ENCODE measurements at places on chromosomes 11 and 22. TPM values are rescaled to one million over a fixed set of nuclear protein-coding genes. Genes with fewer than 3 reads are reported as not detected.
A peak's percentile ranks its signal among the peaks of the same experiment; 100 is the strongest.

Gene HTR3A
- 4.5 TPM for total RNA-seq

Gene MPPED1
- total RNA-seq, result not detected

Gene TMEM132A
- total RNA-seq, result 17.4 TPM

GRCh38 chr11:110301032-110301431 is 4.6 kb upstream of the RDX start:
- no peak overlapping the region for H3K4me3 ChIP-seq
- H3K27ac ChIP-seq, result no peak overlapping the region
- no peak for DNase-seq
- H3K36me3 ChIP-seq, result no peaks in the 10 kb centered on the region
- H3K27me3 ChIP-seq, result no peaks in the 10 kb centered on the region
- peaks cover 5% of the 10 kb centered on the region for H3K4me1 ChIP-seq

- no peak for DNase-seq
- no peaks in the 10 kb centered on the region for H3K27me3 ChIP-seq
- H3K27ac ChIP-seq, result no peak overlapping the region
- no peak overlapping the region for H3K4me3 ChIP-seq
- no peaks in the 10 kb centered on the region for H3K36me3 ChIP-seq
These were observed 32.9 kb upstream of the DDI1 start for GRCh38 chr11:104003491-104003890.

Gene MMP12
- not detected for total RNA-seq

GRCh38 chr11:117097389-117098268 is 599 bp downstream of the SIK3 start:
- H3K4me1 ChIP-seq, result no peaks in the 10 kb centered on the region
- no peaks in the 10 kb centered on the region for H3K27me3 ChIP-seq
- peak overlapping the region; percentile 97 for H3K27ac ChIP-seq
- peak; percentile 77 for DNase-seq

DNA sequence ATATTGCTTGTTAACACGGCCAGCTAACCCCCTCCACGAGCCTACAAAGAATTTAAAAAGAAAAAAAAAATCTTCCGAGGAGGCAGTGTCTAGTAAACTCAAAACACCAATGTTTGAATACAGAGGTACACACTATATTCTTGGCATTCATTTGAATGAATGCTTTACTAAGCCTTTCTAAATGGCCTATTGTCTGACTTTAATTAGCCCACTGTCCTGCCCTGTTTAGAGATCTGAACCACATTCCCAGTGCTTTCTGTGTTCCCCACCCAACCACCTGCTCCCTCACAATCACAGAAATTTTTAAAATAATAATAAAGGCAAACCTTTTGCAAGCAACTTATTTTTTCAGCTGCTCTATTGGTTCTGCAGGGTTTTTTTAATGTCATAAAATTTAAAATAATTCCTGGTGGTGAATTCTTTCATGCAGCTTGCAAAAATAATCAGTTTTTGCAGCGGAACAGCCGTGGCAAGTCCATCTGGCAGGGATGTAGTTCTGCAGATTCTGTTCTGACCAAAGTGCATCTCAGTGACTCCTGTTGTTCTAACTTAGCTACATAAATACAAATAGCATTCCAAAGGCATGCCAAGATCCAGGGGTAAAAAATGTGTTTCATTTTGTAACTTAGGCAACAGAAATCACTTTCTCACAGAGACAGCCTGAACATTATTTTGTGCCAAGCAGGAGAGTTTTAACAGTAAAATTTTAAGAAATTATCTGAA is 23.8 kb downstream of the POU2AF2 start:
- no peaks in the 10 kb centered on the region for H3K27me3 ChIP-seq
- H3K27ac ChIP-seq, result no peak overlapping the region
- H3K4me3 ChIP-seq, result no peak overlapping the region

Gene DERL3
- total RNA-seq, result 0.28 TPM

DNA sequence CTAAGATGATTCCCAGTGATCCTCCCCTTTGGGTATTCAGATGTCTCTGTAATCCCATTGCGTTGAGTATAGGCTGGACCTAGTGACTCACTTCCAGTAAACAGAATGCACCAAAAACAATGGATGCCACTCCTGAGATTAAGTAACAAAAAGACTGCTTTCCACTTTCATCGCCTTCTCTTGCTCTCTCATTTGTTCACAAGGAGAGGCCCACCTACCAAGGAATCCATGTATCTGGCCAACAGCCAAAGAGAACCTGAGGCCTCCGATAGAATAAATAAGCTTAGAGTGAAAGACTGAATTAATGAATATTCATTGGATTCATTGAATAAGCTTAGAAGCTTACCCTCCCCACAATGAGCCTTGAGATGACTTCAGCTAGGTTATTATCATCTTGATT is 454.6 kb downstream of the KCNA4 start:
- H3K36me3 ChIP-seq, result no peaks in the 10 kb centered on the region
- H3K27ac ChIP-seq, result no peak overlapping the region
- no peaks in the 10 kb centered on the region for H3K4me1 ChIP-seq
- DNase-seq, result no peak

DNA sequence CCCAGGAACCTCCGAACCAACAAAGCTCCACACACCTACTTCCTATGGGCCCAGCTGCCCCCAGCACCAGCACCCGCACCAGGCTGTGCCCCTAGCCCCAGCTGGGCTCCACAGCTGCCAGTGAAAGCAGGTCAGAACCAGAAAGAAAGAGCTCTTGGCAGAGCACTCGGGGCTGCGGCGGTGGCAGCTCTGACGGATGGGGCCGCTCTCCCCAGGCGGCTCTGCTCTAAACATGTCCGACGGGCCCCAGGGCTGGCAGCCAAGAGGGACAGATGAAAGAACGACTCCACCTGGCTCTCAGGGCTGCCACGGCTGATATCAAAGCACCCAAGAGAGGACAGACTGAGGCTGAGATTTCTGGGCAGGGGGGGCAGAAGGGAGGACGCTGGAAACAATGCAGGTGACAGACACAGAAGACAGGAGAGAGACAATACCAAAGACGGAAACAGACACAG is 25.7 kb downstream of the LRFN4 start:
- DNase-seq, result no peak
- H3K36me3 ChIP-seq, result no peaks in the 10 kb centered on the region
- no peak overlapping the region for H3K27ac ChIP-seq
- no peaks in the 10 kb centered on the region for H3K27me3 ChIP-seq
- H3K4me1 ChIP-seq, result peaks cover 10% of the 10 kb centered on the region
- peak overlapping the region; percentile 37 for H3K4me3 ChIP-seq

Gene RASD2
- 10.6 TPM for total RNA-seq

GRCh38 chr11:98194611-98195010 is 826.1 kb upstream of the CNTN5 start:
- no peak overlapping the region for H3K27ac ChIP-seq
- H3K4me3 ChIP-seq, result no peak overlapping the region
- no peaks in the 10 kb centered on the region for H3K27me3 ChIP-seq
- H3K4me1 ChIP-seq, result no peaks in the 10 kb centered on the region
- H3K36me3 ChIP-seq, result no peaks in the 10 kb centered on the region
- DNase-seq, result no peak

Gene MAPK8IP2
- 1.8 TPM for total RNA-seq

- peaks cover 17% of the 10 kb centered on the region for H3K4me1 ChIP-seq
- no peaks in the 10 kb centered on the region for H3K36me3 ChIP-seq
- no peak overlapping the region for H3K27ac ChIP-seq
- peak; percentile 58 for DNase-seq
These were observed 25.3 kb downstream of the SHANK3 start for GRCh38 chr22:50697667-50698506.

DNA sequence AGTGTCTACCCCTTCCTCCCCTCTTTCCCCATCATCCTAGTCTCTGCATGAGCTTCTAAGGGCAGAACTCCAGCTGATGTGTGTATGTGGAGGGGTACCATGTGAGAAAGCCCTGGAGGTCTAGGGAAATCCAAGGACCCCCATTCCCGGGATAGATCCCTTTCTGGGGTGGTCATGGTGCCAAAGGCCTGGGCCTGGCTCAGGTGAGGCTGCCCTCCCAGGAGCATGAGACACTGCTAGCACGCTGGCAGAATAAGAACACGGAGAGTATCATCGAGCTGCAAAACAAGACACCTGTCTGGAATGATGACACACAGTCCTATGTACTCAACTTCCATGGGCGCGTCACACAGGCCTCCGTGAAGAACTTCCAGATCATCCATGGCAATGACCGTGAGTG is 19.6 kb downstream of the TUB start:
- peak; percentile 50 for DNase-seq
- peaks cover 7% of the 10 kb centered on the region for H3K36me3 ChIP-seq
- no peaks in the 10 kb centered on the region for H3K4me1 ChIP-seq
- no peak overlapping the region for H3K4me3 ChIP-seq
- H3K27me3 ChIP-seq, result no peaks in the 10 kb centered on the region

DNA sequence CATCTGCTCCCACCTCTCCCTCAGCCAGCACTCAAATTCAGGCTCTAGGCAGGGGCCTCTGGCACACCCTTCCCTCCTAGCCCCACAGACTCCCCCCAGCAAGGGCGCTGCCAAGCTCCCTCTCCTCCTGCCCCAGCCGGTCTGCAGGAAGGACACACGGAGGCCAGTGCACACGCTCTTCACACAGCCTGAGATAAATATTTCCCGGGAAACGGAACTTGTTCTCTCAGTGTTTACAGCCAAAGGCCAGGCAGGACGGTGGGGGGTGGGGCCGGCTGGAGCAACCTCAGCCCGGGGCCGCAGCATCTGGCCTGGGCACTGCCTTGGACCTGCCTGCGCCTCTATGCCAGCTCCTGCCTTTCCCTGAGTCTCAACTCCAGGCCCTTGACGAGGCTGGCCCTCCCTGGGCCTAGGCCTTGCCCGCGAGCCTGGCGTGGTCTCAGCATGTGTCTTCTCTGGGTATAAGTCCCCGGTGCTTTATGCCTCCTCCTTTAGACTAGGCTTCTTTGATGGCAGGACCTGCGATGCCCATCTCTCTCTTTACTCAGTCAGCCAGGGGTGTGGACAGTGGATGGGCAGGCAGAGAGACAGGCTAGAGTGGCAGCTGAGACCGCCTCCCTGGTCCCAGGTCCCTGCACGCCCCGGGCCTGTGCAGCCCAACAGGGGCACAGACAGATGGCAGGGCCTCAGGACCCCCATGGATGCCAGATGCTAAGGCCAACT is 48.4 kb downstream of the PDE2A start:
- H3K27ac ChIP-seq, result peak overlapping the region; percentile 85
- H3K4me3 ChIP-seq, result no peak overlapping the region
- H3K27me3 ChIP-seq, result no peaks in the 10 kb centered on the region
- H3K4me1 ChIP-seq, result peaks cover 76% of the 10 kb centered on the region

DNA sequence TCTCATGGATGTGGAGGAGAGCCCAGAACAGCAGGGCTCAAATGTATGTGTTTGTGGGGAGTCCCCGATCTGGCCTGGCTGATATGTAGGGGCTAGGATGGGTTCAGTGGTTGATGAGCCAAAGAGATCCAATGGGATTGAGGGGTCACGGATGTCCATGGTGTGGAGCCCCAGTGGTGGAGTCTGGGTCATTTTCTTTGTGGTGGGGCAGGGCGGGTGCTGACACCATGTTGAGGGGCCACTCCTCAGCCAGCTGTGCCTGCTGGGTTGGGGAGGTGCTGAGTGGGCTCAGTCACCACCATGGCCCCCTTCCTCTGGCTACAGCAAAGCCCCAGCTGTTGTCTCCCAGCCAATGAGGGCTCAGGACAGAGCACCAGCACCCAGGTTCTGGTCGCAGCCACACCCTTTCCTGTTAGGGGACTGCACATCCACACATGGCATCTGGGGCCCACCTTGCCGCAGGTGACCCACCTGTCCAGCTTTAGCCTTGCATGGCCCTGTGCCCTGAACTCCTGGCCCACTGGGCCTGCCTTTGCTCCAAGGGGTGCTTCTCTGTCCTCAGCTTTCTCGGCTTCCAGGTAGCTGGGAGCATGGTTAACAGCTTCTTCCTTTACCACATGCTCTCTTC is 3.2 kb upstream of the GNAZ start:
- no peaks in the 10 kb centered on the region for H3K4me1 ChIP-seq
- no peaks in the 10 kb centered on the region for H3K27me3 ChIP-seq
- DNase-seq, result peak; percentile 55
- no peaks in the 10 kb centered on the region for H3K36me3 ChIP-seq
- no peak overlapping the region for H3K27ac ChIP-seq
- H3K4me3 ChIP-seq, result no peak overlapping the region

GRCh38 chr11:113504071-113504470 is 28.9 kb upstream of the DRD2 start:
- H3K4me3 ChIP-seq, result no peak overlapping the region
- H3K27ac ChIP-seq, result no peak overlapping the region
- H3K4me1 ChIP-seq, result no peaks in the 10 kb centered on the region
- DNase-seq, result no peak

Gene APOL4
- 1.2 TPM for total RNA-seq

- H3K27ac ChIP-seq, result no peak overlapping the region
- H3K27me3 ChIP-seq, result no peaks in the 10 kb centered on the region
- no peak overlapping the region for H3K4me3 ChIP-seq
- H3K36me3 ChIP-seq, result peaks cover 46% of the 10 kb centered on the region
These were observed 14.2 kb downstream of the GATD1 start for GRCh38 chr11:763073-763463.

DNA sequence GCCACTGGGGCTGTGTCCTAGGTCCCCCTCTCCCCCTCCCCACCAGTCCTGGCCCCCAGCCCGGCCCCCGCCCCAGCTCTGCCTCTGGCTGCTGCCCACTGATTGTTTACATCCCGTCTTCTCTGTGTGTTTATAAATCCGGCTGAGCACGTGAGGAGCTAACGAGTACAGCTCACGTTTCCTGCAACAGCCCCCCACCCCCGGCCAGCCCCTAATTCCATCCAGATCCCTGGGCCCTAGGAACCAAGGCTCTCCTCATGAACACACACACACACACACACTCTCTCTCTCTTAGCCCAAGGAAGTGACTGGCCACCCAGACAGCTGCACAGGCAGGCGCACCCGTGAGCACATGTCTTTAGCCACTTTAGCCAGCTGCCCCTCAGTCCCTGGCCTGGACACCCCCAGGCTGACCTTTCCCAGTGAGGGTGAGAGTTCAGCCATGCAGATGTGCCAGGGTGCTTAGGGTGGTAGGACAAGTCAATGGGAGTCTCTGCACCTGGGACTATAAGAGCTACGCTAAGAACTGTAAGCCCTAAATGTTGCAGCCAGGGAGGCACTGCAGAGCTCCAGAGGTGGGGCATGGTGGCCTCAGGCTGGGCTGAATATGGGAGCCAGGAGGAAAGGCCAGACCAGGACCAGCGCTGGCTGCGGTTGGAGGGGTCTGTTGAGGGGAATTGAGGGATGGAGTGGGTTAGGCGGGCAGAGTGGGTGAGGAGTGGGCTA is 2.9 kb downstream of the CLCF1 start:
- peak; percentile 76 for DNase-seq
- H3K27ac ChIP-seq, result peak overlapping the region; percentile 100
- no peak overlapping the region for H3K4me3 ChIP-seq
- H3K36me3 ChIP-seq, result no peaks in the 10 kb centered on the region

- no peaks in the 10 kb centered on the region for H3K27me3 ChIP-seq
- H3K4me1 ChIP-seq, result peaks cover 4% of the 10 kb centered on the region
- DNase-seq, result peak; percentile 34
- no peak overlapping the region for H3K4me3 ChIP-seq
- H3K36me3 ChIP-seq, result peaks cover 47% of the 10 kb centered on the region
These were observed 1.7 kb downstream of the BRMS1 start for GRCh38 chr11:66343176-66343575.

- H3K36me3 ChIP-seq, result peaks cover 14% of the 10 kb centered on the region
- peaks cover 68% of the 10 kb centered on the region for H3K4me1 ChIP-seq
- no peak for DNase-seq
- H3K27ac ChIP-seq, result peak overlapping the region; percentile 79
- no peak overlapping the region for H3K4me3 ChIP-seq
These were observed 92.9 kb downstream of the PARVA start for GRCh38 chr11:12470236-12470635.

GRCh38 chr11:10329935-10330334 is 25.1 kb downstream of the ADM start:
- DNase-seq, result no peak
- peaks cover 42% of the 10 kb centered on the region for H3K4me1 ChIP-seq
- no peak overlapping the region for H3K27ac ChIP-seq
- no peaks in the 10 kb centered on the region for H3K36me3 ChIP-seq
- H3K4me3 ChIP-seq, result no peak overlapping the region
